ENCODE measurements at places on chromosomes 5 and 9.
A peak's percentile ranks its signal among the peaks of the same experiment; 100 is the strongest.

- DNase-seq = no peak
Observed at GRCh38 chr5:132641241-132641723, 16.7 kb upstream of the IL13 start.

DNA sequence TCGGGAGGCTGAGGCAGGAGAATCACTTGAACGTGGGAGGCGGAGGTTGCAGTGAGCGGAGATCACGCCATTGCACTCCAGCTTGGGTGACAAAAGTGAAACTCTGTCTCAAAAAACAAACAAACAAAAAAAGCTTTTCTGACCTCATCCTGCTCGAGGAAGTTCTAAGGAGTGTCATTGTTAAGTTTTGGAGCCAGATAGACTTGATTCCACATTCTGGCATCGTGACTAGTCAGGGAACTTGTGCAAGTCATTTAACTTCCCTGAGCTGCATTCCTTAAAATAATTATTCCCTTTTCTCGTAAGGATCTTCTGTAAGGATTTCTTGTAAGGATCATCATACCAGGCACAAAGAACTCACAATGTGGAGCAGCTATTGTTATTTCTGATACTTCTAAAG, 26.2 kb downstream of the SNX24 start:
- no peak for DNase-seq

DNA sequence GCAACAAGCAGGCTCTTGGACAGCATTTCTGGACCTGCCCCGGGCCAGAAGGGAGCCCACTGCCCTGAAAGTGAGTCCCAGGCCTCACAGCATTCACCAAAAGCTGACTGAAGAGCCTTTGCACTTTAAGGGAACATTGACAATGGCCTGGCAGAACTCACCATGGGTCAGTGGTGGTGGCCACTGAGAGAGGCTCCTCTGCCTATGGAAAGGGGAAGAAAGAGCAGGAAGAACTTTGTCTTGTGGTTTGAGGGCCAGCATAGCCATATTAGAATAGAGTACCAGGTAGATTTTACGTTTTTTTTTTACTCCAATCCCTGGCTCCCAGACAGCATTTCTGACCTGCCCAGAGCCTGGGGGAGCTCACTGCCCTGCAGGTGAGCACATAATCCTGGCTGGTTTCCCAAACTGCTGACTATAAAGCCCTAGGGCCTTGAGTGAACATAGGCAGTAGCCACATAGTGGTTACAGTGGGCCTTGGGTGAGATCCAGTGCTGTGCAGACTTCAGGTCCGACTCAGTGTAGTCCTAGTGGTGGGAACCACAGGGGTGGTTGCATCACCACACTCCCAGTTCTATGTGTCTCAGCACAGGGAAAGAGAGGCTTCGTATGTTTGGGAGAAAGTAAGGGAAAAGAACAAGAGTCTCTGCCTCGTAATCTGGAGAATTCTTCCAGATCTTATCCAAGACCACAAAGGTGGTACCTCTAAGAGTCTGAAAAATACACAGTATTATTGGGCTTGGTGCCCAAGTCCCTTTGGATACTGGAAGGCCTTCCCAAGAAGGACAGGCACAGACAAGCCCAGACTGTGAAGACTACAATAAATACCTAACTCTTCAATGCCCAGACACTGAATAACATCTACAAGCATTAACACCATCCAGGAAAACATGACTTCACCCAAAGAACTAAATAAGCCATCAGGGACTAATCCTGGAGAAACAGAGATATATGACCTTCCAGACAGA, 89.5 kb downstream of the TSSK1B start:
- no peak for DNase-seq

DNA sequence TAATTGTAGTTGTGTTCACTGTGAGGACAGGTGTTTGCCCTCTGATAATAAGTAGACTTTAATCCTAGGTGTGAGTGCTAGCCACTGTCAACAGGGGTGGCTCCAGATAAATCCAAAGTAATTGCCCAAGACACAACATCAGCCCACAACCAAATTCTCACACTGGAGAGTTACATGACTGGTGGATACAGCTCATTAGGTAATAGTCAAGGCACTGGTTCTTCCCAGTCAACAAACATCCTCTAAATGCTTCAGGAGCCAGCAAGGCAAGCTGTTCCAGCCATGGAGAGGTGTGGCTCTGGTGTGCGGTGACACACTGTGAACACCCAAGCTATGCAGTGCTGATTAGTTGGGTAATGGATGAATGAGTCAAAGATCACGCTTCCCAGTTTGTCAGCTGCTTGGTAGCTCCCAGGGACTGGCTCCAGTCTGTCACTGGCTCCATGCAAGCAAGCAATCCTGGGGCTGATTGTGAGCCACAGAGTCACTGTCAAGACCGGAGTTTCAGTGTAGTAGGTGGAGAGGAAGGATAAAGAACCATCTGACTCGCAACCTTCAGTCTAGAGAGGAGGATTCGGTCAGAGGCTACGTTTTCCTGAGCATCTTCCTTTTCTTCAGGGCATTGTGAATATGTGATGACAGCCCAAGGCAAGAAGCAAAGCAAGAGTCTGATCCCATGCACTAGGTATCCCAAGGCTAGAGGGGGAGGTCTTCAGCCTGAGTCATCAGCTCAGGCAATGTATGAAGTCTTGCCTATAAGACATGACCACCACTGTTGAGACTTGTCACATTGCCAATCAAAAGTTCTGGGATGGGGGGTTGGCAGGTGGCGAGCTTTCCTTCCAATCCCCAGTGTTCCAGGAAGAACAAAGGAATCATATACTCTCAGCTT, 63.1 kb downstream of the UGCG start:
- no peak for DNase-seq

GRCh38 chr9:20651939-20652338, 29.6 kb upstream of the MLLT3 start:
- no peak for DNase-seq

DNA sequence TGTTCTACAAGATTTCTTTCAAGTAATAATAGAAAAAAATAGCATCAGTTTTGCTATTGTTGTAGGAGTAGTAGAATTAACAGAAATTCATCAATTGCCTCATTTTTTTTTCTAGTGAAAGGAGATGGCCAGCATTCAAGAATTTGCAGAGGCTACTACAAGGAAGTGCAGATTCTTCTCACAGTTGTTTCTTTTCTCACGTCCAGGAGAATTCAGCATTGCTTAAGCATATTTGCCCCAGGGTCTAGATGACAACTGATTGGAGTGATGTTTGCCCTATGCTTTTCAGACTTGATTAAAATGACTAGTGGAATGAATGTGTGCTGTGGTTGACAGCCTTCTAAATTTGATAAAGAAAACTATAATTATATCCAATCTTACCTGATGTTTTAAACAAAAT, 46.6 kb upstream of the SLC12A2 start:
- no peak for DNase-seq

DNA sequence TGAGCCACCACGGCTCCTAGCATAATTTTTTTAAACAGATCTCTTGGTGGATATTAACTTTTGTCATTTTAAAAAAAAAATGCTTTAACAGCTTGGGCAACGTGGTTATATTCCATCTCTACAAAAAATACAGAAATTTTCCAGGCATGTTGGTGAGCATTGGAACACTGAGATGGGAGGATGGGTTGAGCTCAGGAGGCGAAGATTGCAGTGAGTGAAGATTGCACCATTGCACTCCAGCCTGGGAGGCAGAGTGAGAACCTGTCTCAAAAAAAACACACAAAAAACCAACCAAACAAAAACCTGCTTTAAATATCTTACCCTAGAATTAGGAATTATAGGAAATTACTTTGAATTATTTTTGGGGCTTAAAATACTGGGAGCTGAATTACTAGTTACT, 55.2 kb downstream of the NSD1 start:
- DNase-seq = no peak

GRCh38 chr5:132750471-132751230, 3.4 kb downstream of the CCNI2 start:
- DNase-seq = no peak

DNA sequence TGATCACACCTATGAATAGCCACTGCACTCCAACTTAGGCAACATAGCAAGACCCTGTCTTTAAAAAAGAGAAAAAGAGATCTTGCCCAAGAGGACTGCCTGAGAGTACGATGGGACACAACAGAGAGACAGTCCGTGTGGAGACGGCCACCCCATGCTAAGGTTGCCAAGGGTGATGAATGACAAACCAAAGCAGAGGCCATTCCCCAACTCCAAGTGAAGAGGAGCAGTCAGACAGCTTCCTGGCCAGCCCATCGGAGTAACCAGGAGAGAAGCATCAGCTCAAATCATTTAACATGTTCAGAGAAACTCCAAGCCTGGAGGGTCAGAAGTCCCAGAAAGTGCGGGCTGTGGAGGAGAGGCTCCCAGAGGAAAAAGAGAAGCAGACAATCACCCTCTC, 63.9 kb upstream of the SUB1 start:
- no peak for DNase-seq

DNA sequence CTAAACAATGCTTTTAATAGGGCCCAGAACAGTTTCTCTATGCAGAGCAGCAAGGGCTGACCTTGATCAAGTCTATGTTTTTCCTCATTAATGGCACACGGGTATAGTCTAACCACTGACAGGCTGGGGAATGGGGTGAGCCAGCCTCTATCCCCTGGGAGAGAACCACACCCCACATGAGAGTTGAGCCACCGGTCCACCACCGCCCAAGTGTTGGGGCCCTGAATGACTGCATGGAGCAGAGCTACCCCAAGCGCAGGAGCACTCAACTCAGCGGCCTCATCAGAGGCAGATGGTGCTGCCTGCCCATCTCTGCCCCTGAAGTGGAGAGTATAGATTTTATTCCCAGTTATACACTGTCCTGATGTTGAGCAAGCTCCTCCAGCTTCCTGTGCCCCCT, 247.9 kb upstream of the IRX1 start:
- DNase-seq = no peak

DNA sequence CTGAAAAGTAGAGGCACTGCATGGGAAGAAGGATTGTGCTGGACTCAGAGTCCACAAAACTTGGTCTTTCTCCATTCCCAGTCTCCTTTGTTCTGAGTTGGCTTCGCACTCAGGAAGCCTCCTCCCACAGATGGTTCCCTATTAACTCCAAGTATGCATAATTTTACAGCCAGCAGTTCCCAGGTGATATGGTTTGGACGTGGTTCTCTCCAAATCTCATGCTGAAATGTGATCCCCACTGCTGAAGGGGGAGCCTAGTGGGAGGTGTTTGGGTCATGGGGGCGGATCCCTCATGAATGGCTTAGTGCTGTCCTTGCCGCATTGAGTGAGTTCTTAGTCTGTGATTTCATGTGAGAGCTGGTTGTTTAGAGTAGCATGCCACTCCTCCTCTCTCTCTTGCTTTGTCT, 86.6 kb downstream of the FEM1C start:
- DNase-seq = no peak

GRCh38 chr5:135236908-135237747, 161.9 kb downstream of the MACROH2A1 start:
- DNase-seq = peak; percentile 66

- DNase-seq = no peak
Observed at GRCh38 chr5:121378559-121379359, 472.9 kb upstream of the FTMT start.

DNA sequence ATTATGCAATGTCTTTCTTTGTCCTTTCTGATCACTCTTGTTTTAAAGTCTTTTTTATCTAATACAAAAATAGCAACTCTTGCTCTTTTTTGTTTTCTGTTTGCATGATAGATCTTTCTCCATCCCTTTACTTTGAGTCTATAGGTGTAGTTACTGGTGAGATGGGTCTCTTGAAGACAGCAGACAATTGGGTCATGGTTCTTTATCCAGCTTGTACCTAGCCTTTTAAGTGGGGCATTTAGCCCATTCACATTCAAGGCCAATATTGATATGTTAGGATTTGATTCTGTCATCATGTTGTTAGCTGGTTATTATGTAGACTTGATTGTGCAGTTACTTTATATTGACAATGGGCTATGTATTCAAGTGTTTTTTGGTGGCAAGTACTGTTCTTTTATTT, 245.9 kb upstream of the TARS1 start:
- no peak for DNase-seq

DNA sequence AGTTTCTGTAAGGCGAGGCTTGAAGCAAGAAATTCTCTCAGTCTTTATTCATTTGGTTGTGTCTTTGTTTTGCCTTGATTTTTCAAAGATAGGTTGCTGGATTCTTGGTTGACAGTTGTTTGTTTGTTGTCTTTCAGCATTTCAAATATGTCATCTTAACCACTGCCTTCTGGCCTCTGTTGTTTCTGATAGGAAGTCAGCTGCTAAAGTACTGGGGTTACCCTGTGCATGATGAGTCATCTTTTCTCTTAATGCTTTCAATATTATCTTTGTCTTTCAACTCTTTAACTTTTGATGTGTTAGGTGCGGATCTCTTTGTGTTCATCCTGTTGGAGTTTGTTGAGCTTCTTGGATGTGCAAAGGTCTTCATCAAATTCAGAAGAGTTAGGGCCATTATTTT, 1571.3 kb downstream of the MAT2B start:
- no peak for DNase-seq

GRCh38 chr5:126594748-126595485, at the start of gene ALDH7A1:
ALDH7A1 (minus strand) TSS chr5:126595219; CDS start chr5:126595198, 21 bp downstream.
- DNase-seq = peak; percentile 97

DNA sequence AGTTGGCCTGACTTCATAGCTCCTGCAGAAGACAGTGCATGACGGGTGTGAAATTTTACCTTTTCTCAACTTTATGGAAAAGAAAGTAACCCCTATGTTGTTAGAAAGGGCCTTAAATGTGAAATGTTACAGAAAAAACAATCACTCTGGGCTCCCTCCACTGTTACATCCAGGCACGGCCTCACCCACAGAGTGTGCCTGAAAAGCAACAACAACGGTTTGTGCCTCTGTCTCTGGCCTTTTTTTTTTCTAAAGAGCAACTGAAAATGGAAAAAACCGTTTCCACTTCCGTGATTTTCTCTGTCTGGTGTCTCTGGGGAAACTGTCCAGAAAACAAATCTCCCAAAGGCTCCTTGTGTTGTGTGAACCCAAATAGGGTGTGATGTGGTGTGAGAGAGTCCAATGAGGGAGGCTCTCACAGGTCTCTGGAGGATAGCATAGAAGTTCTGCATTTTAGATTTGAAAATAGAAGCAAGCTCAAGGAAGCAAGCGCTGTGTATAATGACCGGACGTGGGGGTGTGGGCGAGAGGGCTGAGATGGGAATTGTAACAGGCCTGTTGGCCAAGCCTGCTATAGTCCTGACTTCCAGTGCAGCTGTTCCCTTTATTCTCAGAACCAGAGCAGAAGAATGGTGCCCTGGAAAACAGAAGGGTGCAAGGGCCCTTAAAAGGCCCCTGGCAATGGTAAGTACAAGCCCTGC, 221.8 kb upstream of the TUT7 start:
- no peak for DNase-seq

- no peak for DNase-seq
Observed at GRCh38 chr5:68875351-68875750, 218.5 kb upstream of the SLC30A5 start.

All from posterior cingulate gyrus (tissue), 11 donors.